ENCODE measurements at places on chromosomes 5 and 9. TPM values are rescaled to one million over a fixed set of nuclear protein-coding genes. Genes with fewer than 3 reads are reported as not detected.
A peak's percentile ranks its signal among the peaks of the same experiment; 100 is the strongest.

GRCh38 chr9:74951725-74952151 lies 974 bp downstream of the C9orf40 start:
- peak; percentile 39 for DNase-seq

- no peak for DNase-seq
Measured at GRCh38 chr9:17864951-17865350, 286.1 kb downstream of the SH3GL2 start.

GRCh38 chr5:106825374-106825773 lies 845.4 kb downstream of the EFNA5 start:
- DNase-seq: no peak

DNA sequence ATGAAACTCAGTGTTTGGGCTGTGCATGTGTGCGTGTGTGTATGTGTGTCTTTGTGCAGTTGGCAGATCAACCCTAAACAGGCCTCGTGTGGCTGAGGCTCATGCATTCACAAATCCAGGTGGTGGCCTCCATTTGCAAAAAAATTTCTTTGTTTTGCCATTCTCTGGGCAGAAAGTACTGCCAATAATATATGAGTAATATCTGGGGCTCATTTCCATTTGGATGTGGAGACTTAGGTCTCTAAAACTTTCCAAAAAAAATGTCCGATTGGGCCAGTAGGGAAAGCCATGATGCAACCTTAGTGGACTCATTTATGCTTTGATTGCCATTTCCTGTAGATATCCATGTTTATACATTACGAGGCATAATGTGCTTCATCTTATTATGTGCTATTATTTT lies 77.9 kb upstream of the RPS23 start:
- peak; percentile 49 for DNase-seq

SLCO6A1 gene
- total RNA-seq: not detected

TTC16 gene
- total RNA-seq: 0.19 TPM

TIMD4 gene
- not detected for total RNA-seq

GRCh38 chr9:111572950-111573604 lies 26.4 kb downstream of the PTGR1 start:
- no peak for DNase-seq

- DNase-seq: peak; percentile 20
Measured at GRCh38 chr5:160961038-160961437, 109.0 kb upstream of the ATP10B start.

CCNO gene
- 10.6 TPM for total RNA-seq

GRCh38 chr9:76921165-76921564 lies 15.3 kb upstream of the PRUNE2 start:
- no peak for DNase-seq

NDST1 gene
- 68.9 TPM for total RNA-seq

CDKN2A gene
- not detected for total RNA-seq

ACER2 gene
- 3.2 TPM for total RNA-seq

DNA sequence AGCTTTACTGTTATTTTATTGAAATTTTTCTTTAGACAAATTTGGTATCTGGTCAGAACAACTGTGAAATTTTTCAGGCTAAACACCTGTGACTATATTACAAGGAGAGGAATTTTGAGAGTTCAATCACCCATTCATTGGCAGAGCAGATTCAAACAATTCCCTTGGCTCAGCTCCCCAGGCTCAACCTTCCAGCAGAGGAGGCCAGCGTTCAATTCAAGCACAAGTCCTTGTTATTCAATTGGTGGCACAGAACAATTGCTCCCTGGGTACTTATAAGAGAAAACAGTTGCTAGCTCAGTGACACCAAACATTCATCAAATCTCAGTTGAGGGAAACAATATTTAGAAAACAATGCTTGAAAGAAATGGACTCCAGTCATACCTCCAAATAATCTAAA lies 83.3 kb downstream of the SUSD1 start:
- DNase-seq: no peak
